ENCODE measurements at places on chromosomes 4 and X.

- DNase-seq, result no peak
These were observed 235.0 kb downstream of the MAML3 start for GRCh38 chr4:139919004-139919403.

GRCh38 chrX:129759576-129760061, 20.1 kb upstream of the SASH3 start:
- no peak for DNase-seq

DNA sequence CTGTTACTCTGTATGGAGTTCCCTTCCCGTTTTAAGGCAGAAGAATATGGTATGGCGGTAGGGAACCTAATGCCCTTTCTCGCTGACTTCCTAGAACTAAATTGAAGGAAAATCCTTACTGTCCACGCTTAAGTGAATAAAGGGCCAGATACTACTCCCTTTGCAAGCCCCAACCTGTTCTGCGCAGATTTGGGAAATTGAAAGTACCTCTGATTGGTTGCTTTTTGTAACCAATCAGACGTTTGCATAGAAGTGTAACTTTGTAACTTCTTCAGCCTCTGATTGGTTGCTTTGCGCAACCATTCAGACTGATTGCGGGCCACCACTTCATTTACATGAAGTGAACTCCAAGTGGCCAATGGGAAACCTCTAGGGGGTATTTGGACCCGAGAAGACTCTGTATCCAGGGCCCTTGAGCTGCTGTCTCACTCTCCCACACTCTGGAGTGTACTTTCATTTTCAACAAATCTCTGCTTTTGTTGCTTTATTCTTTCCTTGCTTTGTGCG, 1.2 kb upstream of the TMEM33 start:
- no peak for DNase-seq

- DNase-seq, result no peak
These were observed 598.1 kb upstream of the FAT1 start for GRCh38 chr4:187321711-187322110.

GRCh38 chr4:62262676-62263075, 1062.5 kb downstream of the ADGRL3 start:
- DNase-seq, result no peak

GRCh38 chr4:176841711-176842112, 49.0 kb upstream of the VEGFC start:
- no peak for DNase-seq

- DNase-seq, result no peak
These were observed 856.8 kb downstream of the STIM2 start for GRCh38 chr4:27717431-27717755.

DNA sequence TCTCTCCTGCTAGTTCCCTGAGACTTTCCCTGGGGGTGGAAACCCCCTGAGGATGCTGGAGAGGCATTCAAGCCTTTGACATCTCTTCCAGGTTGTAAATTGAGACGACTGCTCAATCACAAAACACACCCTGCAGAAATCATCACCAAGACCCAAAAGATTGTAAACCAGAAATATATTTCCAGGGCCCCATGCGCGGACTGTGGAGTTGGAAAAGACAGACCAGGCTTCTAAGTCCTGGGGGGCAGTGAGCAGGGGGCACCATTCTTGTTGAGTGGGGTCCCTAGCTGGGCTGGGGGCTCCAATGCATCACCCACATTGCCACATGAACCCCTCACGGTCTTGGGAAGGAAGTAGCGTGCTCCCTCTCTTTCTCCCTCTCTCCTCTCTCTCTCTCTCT, 87.9 kb upstream of the C4orf50 start:
- no peak for DNase-seq

DNA sequence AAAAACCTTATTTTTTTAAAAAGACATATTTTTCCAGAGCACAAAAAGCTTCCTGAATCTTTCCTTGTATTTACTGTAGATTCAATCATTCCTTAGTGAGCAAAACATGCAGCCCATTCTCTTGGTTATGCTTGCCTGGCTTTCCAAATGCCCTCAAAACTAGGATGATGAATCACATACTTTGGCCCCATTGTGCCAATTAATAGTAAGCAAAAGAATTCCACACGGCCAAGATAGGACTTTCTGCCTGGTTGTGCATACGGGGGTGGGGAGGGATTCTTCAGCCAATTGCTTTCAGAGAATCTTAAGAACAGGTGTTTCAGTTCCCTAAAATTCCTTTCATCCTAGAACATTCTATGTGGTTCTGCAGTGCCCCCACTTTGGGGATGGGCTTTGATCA, 7.0 kb downstream of the RAI2 start:
- no peak for DNase-seq

DNA sequence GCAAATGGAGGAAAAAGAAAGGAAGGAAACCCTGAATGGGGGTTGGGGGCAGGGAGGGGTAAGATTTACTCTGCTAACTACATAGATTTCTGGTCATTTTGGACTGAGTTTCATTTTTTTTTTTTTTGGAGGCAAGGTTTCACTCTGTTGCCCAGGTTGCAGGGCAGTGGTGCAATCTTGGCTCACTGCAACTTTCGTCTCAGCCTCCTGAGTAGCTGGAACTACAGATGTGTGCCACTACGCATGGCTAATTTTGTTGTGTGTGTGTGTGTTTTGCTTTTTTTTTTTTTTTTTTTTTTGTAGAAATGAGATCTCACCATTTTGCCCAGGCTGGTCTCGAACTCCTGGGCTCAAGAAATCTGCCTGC, 223.5 kb downstream of the APBB2 start:
- DNase-seq, result no peak

DNA sequence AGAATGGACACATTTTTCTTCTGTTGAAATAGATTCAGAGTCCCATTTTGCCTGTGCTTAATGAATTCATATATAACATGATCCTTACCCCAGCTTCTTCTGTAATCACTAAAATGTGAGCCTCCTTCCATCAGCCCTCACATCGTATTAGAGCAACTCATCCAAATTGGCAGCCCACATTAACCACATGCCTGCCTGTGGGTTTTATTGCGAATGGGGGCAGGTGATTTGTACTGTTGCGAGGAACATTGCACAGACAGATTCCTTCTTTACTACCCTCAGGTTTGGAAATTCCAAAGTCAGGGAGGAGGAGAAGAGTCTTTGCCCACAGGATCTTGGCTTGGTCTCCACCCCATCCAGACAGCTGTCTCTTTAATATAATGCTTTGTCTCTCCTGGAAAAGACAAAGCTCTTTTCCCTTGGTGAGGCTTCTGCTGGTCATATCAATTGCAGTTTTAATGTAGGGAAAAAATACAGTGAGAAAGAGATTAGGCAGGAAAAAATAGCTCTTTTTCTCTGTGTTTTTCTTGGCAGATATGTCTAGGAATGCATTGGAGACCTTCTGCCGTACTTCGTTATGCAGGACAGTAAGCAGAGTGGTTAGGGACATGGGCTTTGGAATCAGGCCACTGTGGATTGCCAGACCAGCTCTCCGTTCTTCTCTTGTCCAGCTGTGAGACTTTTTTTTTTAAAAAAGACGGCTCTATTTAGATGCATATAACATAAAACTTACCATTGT, 371.2 kb downstream of the AFF2 start:
- DNase-seq, result no peak

DNA sequence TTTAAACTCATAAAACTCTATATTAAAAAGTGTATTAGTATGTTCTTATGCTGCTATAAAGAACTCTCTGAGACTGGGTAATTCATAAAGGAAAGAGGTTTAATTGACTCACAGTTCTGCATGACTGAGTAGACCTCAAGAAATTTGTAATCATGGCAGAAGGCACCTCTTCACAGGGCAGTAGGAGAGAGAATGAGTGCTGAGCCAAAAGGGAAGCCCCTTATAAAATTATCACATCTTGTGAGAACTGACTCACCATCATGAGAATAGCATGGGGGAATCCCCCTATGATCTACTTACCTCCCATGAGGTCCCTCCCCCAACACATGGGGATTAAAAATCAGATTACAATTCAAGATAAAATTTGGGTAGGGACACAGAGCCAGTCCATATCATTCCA, 463.2 kb downstream of the KLHL13 start:
- DNase-seq, result no peak

- no peak for DNase-seq
These were observed 26.7 kb upstream of the BMP2K start for GRCh38 chr4:78749258-78749971.

DNA sequence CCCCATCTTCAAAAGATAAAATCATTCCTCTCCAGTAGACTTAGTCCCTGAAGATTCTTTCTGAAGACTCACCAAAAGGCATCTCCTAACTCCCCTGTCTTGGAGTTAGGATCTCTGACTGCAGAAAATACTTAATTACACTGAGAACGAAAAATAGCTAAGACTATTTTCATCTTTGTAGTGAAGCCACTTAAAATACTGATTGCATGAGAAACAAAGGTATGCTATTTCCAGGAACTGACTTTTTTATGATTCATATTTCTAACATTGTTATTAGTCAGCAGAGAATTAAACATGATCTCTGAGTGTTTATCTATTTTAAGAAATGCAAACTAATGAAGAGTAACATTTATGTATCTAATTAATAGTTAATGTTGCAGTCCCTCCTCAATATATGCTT, 71.8 kb upstream of the NR3C2 start:
- no peak for DNase-seq

- DNase-seq, result no peak
These were observed 3.5 kb downstream of the CXorf58 start for GRCh38 chrX:23911126-23911835.

GRCh38 chr4:169080981-169081380, 70.9 kb upstream of the CBR4 start:
- DNase-seq, result no peak

- DNase-seq, result no peak
These were observed 215.1 kb downstream of the NR3C2 start for GRCh38 chr4:148227147-148227546.

GRCh38 chr4:100299046-100299840, 109.0 kb upstream of the DDIT4L start:
- no peak for DNase-seq

DNA sequence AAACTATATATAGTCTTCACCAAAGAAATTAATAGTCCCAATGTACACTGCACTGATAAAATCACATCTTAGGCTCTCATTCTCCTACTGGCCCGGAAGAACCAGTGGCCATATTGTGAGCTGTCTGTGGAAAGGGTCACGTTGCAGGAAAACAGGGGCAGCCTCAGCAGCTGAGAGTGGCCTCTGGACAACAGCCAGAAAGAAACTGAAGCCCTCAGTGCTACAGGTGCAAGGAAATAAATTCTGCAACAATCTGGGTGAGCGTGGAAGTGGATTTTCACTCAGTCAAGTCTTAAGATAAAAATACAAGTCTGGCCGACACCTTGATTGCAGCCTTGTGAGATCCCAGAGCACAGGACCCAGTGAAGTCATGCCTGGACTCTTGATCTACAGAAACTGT, 3.2 kb upstream of the SLC25A14 start:
- no peak for DNase-seq

GRCh38 chr4:151574968-151575367, 166.0 kb downstream of the FHIP1A start:
- no peak for DNase-seq

- no peak for DNase-seq
These were observed 15.8 kb downstream of the RASGEF1B start for GRCh38 chr4:81455897-81456296.

DNA sequence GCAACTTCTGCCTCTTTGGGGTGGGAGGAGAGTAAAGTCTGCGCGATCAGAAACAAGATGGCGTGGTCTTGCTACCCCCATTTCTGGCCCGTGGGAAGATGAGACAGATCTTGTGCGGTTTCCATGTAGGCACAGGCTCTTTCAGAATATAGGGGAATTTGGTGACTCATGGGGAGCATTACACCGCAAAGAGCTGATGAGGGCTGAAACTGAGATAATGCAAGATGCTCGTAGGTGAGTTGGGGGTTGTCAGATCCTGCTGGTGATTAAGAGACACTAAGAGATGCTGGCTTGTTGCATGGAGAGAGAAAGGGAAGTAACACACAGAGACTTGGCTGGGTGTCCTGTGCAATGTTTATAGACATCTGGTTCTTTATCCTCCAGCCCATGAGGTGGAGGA, 1.5 kb downstream of the EVC start:
- DNase-seq, result no peak

GRCh38 chr4:108941904-108942430, 179.1 kb upstream of the ETNPPL start:
- DNase-seq, result no peak

DNA sequence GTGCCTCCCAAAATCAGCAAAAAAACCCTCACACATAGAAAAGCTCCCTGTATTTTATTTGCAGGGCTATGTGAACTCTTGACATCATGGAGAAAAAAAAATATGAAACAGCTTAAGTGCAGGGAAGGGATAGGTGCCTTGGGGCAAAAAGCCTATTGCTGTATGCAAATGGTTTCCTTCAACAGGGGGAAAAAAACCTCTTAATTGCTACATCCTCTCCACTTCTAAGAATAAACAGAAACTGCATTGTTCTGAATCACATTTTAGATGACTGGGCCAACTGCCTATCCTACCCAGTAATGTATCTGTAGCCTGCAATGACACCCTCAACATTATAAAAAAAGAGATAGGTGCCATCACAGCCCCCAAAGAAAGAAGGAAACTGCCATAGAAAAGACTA, 229.4 kb upstream of the GALNTL6 start:
- no peak for DNase-seq

GRCh38 chr4:123807866-123808265, 411.3 kb downstream of the SPRY1 start:
- DNase-seq, result no peak

GRCh38 chr4:43353552-43353951, 461.0 kb downstream of the GRXCR1 start:
- no peak for DNase-seq

- DNase-seq, result no peak
These were observed 132.6 kb downstream of the IL15 start for GRCh38 chr4:141768954-141769353.

GRCh38 chrX:48465336-48465933, 4.6 kb downstream of the SLC38A5 start:
- DNase-seq, result no peak

- no peak for DNase-seq
These were observed 487.3 kb downstream of the MID1IP1 start for GRCh38 chrX:39288592-39288991.

GRCh38 chr4:106893395-106893881, 142.7 kb downstream of the DKK2 start:
- no peak for DNase-seq

GRCh38 chrX:153032397-153033118, 23.7 kb upstream of the PNMA3 start:
- DNase-seq, result peak; percentile 46

GRCh38 chr4:113444386-113444785, 317.2 kb downstream of the CAMK2D start:
- DNase-seq, result no peak

- DNase-seq, result no peak
These were observed 93.6 kb upstream of the FTHL17 start for GRCh38 chrX:31165241-31166035.

- DNase-seq, result no peak
These were observed 126.9 kb upstream of the GIMD1 start for GRCh38 chr4:106495476-106495875.

GRCh38 chr4:177339477-177340374, 30.1 kb downstream of the NEIL3 start:
- DNase-seq, result no peak

- DNase-seq, result no peak
These were observed 348.7 kb upstream of the HAND2 start for GRCh38 chr4:173878701-173879100.

Measured in D721Med (cell line).